AG04450 (cell line): ENCODE measurements at places on chromosomes 1 and 21.
A peak's percentile ranks its signal among the peaks of the same experiment; 100 is the strongest.

DNA sequence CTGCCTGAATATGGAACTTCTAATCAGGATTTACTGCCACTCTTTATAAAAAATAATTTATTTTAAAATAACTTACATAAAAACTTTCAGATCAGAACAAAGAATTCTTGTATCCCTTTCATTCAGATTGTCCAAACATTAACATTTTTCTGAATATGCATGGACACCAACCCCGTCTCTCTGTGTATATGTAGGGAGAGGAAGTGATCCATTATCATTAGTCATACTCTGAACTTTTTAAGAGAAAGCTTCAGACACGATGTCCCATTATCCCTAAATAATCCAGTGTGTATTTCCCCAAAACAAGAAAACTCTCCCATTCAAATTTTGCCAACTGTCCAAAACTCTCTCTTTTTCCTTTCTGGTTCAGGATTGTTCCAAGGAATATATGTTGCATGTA, 122.3 kb upstream of the CXADR start:
- DNase-seq = no peak

DNA sequence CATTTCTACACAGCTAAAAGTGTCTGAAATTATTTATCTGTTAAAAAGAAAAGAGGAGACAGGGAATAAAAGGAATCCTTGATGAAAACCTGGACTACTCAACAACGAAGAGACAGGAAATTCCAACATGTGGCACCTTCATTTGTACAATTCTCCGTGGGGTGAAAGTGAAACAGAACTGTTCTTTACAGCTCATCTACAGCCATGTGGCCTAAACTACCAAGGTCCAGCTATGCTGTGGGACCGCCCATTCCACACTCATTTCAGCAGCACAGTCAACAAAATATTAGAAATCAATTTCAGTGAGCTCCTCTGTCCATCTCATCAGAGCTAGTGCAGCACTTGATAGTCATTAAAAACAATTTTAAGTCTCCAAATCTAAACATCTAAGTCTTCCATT, 44.0 kb downstream of the UBR4 start:
- DNase-seq = no peak

DNA sequence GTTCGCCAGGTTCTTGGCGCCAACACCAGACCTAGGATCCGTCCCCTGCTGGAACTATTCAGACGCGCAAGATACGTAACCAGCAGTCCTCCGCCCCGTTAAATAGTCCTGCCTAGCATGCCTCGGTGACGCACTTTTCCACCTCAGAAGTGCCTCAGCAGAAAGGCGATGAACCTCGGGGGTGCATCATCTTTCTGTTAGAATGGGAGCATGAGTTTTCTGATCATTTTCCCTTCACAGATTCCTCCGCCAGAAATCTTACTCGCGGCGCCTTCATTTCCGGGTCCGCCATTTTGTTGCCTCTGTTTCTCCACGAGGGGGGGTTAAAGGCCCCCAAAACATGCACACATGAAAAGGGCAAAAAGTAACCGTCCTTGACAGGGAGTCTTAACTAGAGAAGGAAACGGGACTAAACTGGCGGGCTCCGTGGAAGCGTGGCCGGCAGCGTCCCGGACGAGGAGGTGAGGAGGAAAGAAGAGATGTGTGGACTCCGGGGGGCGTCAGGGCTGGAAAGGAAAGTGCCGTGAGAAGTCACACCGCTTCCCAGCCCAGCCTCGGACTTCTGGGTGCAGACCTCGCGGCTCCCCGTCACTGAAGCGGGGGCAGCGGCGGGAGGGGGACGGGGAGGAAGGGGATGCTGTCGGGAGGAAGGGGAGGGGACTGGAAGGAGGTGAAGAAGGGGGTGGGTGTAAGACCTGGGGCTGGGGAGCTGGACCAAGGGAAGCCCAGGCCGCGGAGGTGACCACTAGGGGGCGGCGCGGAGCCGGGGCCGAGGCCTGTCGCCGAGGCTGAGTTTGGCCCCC, at the start of gene GABPB2:
Gene GABPB2, plus strand, starts transcription at position 288 of the 803 bp plus-strand sequence. CDS start 17,429 bp downstream, outside the sequence.
- peak; percentile 93 for DNase-seq

DNA sequence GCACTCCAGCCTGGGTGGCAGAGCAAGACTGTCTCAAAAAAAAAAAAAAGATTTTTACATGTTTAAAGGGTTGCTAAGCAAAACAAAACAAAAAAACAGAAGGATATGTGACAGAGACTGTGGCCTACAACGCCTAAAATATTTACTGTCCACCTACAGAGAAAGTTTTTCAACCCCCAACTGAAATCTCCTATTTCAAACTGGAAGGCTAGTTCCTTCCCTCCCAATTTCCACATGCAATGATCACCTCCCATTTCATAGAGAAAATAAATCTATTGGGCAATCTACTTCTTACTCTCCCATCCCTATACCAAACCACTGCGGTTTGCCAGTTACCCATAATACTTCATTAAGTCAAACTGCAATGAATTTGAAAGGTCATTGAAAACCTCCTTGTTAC, 74.2 kb downstream of the ST3GAL3 start:
- DNase-seq = no peak

GRCh38 chr1:41048540-41048939, 27.0 kb upstream of the SLFNL1 start:
- DNase-seq = no peak

DNA sequence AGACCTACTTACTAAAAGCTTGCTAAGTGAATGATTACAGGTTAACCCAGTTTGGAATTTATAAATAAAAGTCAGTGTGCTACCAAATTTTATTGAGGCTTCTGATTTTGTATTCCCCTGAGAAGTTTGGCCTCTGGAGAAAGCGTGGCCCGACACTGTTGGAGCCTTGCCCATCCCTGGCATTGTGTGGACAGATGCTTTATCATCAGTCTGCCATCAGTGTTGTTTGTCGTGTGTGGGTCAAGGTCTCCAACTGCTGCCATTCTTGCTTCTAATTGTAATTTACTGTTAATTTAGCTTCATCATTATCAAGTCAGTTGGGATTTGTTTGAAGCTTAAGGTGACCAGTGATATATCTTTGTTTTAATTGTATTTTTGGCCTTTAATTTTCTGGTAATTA, 62.0 kb upstream of the LPGAT1 start:
- no peak for DNase-seq

- DNase-seq = no peak
Observed at GRCh38 chr1:35269989-35270289, 1.4 kb downstream of the ZMYM4 start.

- DNase-seq = no peak
Observed at GRCh38 chr1:64061430-64062104, 141.9 kb upstream of the UBE2U start.

DNA sequence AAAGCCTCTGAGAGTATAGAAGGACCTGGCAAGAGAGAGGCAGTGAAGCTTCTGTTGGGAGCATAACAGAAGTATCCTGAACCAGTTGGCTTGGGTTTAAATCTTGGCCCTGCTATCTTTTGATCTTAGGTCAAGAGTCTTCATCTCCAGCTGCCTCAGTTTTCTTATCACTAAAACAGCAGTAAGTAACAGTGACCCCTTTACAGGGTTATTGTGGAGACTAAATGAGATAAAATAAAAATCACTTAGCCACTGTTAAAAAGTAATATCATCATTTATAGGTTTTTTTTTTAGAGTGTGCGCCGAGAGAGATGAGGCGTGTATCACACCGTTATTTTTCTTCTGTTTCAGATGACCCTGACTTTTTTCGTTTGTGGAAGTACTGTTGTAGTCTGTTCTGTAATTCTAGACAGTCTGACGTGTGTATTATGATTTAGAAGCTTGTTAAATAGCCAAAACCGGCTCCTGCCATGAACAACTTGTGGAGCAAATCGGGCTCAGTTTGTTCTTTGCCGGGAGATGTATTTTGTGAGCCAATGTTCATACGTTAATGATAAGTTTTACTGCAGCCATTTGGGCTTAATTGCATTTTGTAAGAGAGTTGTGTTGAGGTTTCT, 1.1 kb downstream of the THRAP3 start:
- DNase-seq = no peak

DNA sequence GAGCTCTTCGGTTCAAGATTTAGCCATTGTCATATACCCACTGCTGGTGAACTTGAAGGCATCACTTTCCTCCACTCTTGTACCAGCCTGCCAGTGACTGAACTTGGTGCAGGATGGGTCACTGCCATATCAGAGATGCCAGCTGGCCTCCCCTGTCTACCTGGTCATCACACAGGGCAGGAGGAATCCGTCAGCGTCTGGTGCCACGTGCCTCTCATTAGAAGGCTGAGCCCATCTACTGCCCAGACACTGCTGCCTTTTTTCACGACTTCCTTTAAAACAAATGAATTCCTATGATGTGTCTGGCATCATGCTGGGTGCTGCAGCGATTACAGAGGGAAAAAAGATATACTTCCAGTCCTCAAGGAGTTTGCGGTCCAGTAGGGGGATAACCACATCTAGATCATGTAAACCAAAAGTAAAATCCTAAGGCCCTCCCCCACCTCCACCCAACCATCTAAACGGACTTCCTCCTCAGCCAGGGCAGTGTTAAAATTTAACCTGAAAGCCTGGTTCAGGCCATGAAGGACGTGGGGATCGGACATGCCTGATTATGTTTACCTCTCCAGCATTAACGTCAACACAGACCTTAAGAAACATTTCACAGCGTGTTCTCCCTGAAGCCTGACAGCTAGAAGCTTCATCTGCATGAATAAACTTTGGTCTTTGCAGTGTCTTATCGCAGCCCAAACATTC, 29.2 kb upstream of the PDE9A start:
- no peak for DNase-seq

GRCh38 chr1:192660613-192661012, 24.7 kb downstream of the RGS13 start:
- DNase-seq = no peak

GRCh38 chr1:51697166-51697565, 80.3 kb downstream of the OSBPL9 start:
- DNase-seq = no peak

DNA sequence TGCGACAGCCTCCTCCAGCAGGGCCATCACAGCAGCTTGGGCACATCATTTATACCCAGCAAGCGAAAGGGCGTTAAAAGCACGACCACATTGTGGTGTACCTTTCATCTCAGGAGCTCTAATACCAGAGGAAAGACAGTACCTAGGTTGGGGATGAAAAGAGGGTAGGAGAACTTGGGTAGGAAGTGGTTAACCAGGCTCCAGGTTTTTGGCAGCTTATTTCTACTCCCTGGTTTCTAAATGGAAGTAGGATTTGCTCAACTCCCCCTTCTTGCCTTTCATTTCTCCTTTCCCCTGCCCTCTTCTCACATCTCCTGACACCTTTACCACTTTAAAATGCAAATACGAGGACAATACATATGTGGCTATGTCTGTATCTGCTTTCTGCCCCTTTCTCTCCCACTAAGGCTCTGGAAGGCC, 30.2 kb downstream of the FAM177B start:
- DNase-seq = no peak

DNA sequence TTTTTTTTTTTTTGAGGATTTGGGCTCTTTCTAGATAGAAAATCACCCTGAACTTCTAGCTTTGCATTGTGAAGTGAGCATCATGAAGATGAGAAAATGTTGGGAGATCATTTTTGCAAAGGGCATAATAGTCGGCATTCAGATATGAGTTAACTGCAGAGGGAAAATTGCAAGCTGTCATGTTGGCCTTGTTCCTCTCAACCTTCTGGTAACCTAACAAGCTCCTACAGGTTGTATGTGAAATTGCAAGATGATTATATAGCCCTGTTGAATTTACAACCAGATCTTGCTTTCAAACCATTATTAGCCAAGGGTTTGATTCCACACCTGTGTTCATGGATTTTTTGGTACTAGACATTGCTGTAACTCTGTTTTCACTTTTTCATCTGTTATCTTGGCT, 2.2 kb downstream of the ELOA start:
- no peak for DNase-seq

- DNase-seq = no peak
Observed at GRCh38 chr1:7719468-7720094, 51.5 kb upstream of the VAMP3 start.

DNA sequence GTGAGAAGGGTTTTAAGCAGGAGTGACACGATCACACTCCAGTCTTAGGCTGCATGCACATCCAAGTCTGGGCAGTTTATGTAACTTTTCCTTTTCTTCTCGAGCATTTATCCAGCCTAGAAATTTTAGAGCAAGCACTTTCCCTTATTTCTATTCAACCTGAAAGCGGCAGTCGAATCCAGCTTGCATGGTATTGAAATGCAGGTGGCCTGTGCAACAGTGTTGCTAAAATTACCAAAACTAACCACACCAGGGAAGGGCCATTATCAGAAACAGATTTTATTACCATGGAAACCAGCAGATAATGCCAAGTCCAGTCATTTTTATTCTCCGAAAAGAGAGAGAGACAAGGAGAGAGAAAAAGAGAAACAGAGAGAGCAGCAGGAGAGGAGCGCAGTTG, 179.9 kb upstream of the ZC3H12A start:
- no peak for DNase-seq

DNA sequence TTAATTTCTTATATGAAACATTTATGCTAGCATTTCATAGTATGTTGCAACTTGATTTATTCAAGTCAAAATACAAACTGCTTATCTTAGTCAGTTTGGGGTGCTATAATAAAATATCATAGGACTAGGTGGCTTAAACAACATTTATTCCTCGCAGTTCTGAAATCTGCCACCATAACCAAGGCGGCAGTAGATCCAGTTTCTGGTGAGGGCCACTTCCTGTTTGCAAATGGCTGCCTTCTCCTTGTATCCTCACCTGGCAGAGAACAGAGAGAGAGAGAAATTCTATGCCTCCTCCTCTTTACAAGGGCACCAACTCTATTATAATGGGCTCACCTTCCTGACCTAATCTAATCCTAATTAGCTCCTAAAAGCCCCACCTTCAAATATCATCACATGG, 76.1 kb upstream of the RGS2 start:
- no peak for DNase-seq

- no peak for DNase-seq
Observed at GRCh38 chr1:214515544-214516433, 35.6 kb downstream of the PTPN14 start.

DNA sequence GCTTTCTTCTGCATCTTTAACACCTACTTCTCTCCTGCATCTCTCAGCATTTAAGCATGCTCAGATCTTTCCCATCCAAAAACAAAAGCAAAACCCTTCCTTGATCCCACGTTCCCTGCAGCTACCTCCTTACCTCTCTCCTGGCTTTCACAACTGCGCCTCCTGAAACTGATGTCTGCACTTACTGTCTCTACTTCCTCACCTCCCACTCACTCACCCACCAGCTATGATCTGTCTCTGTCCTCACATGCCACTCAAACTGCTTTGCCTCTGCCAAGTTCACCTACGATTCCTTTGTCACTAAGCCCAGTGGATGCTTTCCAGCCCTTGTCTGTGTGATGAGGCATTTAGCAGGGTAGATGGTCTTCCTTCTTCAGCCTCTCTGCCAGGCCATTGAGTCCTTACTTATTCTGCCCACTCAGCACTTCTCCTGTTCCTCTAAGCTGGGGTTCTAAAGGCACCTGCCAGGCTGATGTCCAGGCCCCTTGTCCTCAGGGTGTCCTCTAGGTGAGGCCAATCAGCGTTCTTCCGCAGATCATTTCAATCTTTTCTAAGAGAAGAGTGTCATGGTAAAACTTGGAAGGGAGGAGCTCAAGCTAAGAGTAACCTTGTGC, 10.0 kb upstream of the GJB3 start:
- DNase-seq = no peak

- DNase-seq = no peak
Observed at GRCh38 chr21:15754640-15755039, 24.9 kb downstream of the USP25 start.

- peak; percentile 46 for DNase-seq
Observed at GRCh38 chr1:7902478-7903085, 38.1 kb downstream of the TNFRSF9 start.
